Hippocampal formation (tissue), 2 donors: ENCODE measurements at places on chromosomes 2 and 18.

- no peak for DNase-seq
Observed at GRCh38 chr2:98696200-98696599, 34.7 kb downstream of the MGAT4A start.

- DNase-seq = no peak
Observed at GRCh38 chr18:35185771-35186170, 55.1 kb upstream of the ZNF397 start.

- no peak for DNase-seq
Observed at GRCh38 chr2:196172951-196173350, 1.6 kb upstream of the STK17B start.

DNA sequence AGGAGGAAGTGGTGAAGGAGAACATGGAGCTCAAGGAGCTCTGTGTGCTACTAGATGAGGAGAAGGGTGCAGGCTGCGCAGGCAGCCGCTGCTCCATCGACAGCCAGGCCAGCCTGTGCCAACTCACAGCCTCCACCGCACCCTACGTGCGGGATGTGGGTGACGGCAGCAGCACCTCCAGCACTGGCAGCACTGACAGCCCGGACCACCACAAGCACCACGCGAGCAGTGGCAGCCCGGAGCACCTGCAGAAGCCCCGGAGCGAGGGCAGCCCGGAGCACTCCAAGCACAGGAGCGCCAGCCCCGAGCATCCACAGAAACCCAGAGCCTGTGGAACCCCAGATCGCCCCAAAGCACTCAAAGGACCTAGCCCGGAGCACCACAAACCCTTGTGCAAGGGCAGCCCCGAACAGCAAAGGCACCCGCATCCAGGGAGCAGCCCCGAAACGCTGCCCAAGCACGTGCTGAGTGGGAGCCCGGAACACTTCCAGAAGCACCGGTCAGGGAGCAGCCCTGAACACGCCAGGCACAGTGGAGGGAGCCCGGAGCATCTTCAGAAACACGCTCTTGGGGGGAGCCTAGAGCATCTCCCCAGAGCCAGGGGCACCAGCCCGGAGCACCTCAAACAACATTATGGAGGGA lies 9.0 kb downstream of the CCDC85A start:
- no peak for DNase-seq

DNA sequence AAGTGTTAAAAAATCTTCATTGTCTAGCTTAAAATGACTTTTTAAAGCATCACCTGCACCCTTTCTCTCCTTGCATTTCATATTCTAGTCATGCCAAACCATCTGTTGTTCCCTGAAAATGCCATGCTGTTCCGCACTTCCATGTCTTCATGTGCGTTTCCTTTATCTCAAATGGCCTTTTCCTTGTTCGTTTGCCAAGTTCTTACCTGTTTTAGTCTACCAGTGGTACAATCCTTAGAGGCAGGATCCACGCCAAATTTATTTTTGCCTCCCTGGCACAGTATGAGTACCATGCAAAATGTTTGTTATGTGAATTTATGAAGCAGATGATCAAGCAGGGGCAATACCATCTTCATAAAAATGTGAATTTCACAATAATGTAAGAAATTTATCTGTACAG lies 37.0 kb downstream of the TMEFF2 start:
- no peak for DNase-seq

DNA sequence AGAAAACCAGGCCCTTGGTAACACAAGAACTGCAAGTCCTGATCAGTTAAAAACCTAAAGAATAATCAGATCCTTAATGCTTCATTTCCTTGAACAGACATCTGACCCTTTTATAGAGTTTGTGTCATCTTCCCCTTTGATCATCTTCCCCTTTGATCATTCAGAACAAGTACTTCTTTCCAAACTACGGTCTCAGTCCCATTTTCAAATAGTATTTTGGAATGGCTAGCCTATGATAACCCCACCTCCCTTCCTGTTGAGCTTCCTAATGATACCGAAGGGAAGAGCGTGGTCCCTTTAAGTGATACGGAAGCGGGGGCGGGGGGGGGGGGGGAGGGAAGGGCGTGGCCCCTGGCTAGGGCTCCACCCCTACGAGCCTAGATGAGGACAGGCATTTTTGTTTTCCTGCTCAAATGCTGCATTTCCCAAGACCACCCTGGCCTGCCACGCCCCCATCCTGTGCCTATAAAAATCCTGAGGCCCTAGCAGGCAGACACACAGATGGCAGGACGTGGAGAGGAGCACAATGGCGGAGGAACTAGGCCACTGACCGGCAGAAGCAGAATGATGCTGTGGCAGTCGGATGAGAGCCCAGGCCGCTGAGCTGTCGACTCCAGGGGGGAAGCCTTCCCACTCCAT lies 24.1 kb upstream of the CHRNA1 start:
- DNase-seq = no peak

DNA sequence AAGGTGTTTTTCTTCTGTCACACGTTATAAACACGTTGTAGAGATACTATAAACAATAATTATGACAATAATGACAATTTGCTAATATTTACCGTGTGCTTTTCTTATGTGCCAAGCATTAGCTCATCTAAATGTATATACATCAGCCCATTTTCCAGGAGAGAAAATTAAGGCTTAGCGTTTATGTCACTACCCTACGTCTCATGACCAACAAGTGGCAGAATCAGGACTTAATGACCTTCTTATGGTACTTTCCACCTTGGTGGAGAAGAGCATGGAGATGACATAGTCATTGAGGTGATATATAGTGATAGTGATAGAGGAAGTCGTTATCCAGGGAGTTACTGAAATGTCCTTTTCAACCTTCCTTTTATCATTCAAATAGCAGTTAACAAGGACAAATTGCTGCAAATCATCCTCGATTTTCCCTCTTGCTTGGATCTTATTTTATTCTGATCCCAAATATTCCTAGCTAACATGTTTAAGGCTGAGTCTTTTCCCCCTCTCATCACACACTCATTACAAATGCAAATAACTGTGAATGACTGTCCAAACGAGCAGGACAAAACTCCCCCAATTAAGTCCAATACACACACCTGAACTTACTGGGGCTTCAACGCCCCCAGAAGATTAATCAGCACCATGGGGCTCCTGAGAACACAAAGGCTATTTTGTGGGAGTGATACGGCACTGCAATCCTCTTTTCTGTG lies 27.3 kb downstream of the SPRED2 start:
- DNase-seq = no peak
